ENCODE measurements at places on chromosomes 16 and 17. TPM values are rescaled to one million over a fixed set of nuclear protein-coding genes. Genes with fewer than 3 reads are reported as not detected.

- H3K4me1 ChIP-seq = no peaks in the 10 kb centered on the region
- H3K4me3 ChIP-seq = no peak overlapping the region
- H3K36me3 ChIP-seq = no peaks in the 10 kb centered on the region
- no peak overlapping the region for H3K27ac ChIP-seq
- H3K27me3 ChIP-seq = no peaks in the 10 kb centered on the region
- DNase-seq = no peak
Observed at GRCh38 chr16:14240219-14240843, 169.2 kb downstream of the MRTFB start.

GRCh38 chr17:41547378-41547841, 19.3 kb upstream of the KRT19 start:
- H3K36me3 ChIP-seq = no peaks in the 10 kb centered on the region
- H3K27me3 ChIP-seq = no peaks in the 10 kb centered on the region
- no peak overlapping the region for H3K27ac ChIP-seq
- H3K4me1 ChIP-seq = peaks cover 17% of the 10 kb centered on the region

- H3K27me3 ChIP-seq = no peaks in the 10 kb centered on the region
- peak; percentile 85 for DNase-seq
- H3K27ac ChIP-seq = peak within 1 kb of the TSS; percentile 61
- peak within 1 kb of the TSS; percentile 63 for H3K4me3 ChIP-seq
- H3K4me1 ChIP-seq = peaks cover 42% of the 10 kb centered on the region
Observed at GRCh38 chr16:10385725-10386516, at the start of gene ATF7IP2. Gene ATF7IP2, plus strand, starts transcription at chr16:10386061. Its CDS starts 44,560 bp downstream, at chr16:10430621.

DNA sequence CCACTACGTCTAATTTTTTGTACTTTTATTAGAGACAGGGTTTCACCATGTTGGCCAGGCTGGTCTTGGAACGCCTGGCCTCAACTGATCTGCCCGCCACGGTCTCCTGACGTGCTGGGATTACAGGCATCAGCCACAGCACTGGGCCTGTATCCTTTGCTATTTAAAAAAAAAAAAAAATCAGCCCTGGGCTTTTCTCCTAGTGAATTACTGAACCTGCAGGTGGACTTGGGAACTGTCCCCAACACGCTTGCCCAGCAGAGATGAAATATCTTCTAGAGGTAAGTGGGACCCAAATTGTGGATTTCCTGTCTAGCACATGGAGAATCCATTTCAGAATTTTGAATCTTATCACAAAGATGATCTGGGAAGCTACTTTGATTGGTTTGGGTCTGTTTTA, 14.8 kb downstream of the CNOT1 start:
- H3K27me3 ChIP-seq = no peaks in the 10 kb centered on the region
- H3K36me3 ChIP-seq = peaks cover 13% of the 10 kb centered on the region
- no peak overlapping the region for H3K27ac ChIP-seq
- no peak overlapping the region for H3K4me3 ChIP-seq

- H3K4me1 ChIP-seq = peaks cover 62% of the 10 kb centered on the region
- DNase-seq = no peak
- H3K36me3 ChIP-seq = peaks cover 3% of the 10 kb centered on the region
Observed at GRCh38 chr17:4837471-4838308, 4.5 kb downstream of the MINK1 start.

GRCh38 chr16:56643080-56643778, 4.8 kb downstream of the MT1A start:
- peaks cover 14% of the 10 kb centered on the region for H3K27me3 ChIP-seq
- H3K36me3 ChIP-seq = no peaks in the 10 kb centered on the region
- peaks cover 16% of the 10 kb centered on the region for H3K4me1 ChIP-seq
- peak; percentile 65 for DNase-seq
- no peak overlapping the region for H3K27ac ChIP-seq
- H3K4me3 ChIP-seq = peak overlapping the region; percentile 0

GRCh38 chr17:80112471-80113032, 11.2 kb downstream of the GAA start:
- no peak overlapping the region for H3K4me3 ChIP-seq
- H3K27ac ChIP-seq = no peak overlapping the region
- H3K36me3 ChIP-seq = no peaks in the 10 kb centered on the region
- DNase-seq = no peak

Gene MEOX1
- total RNA-seq = 2.1 TPM

- no peak for DNase-seq
- H3K4me1 ChIP-seq = peaks cover 97% of the 10 kb centered on the region
- H3K27ac ChIP-seq = no peak overlapping the region
Observed at GRCh38 chr17:77394540-77395295, 253.9 kb downstream of the SEC14L1 start.

Gene CMIP
- 36.4 TPM for total RNA-seq
